ENCODE measurements at places on chromosomes 4 and X.

GRCh38 chr4:157004279-157005161 is 32.9 kb upstream of the PDGFC start:
- no peak for DNase-seq

- DNase-seq, result no peak
These were observed 179.6 kb downstream of the TMA16 start for GRCh38 chr4:163673848-163674697.

DNA sequence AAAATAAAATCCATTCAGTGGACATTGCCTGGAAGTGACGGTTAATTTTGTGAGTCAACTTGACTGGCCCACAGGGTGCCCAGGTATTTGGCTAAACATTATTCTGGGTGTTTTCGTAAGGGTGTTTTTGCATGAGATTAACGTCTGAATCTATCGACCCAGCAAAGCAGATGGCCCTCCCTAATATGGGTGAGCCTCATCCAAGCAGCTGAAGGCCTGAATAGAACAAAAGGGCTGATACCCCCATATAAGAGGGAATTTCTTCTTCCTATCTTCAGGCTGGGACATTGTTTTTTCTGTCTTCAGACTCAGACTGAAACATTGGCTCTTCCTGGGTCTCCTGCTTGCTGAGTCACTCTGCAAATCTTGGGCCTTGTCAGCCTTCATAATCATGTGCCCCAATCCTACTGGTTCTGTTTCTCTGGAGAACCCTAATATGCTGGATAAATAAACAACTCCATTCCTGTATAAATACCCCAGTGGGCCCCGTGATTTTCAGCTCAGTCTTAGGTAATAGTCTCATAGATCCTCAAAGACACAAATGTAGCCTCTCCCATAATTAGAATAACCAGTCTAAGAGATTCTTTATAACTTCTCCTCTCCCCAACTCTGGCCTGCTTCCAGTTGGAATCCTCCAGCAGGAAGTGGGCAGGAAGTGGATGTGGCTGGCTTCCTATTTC is 33.1 kb upstream of the DDX3X start:
- no peak for DNase-seq

DNA sequence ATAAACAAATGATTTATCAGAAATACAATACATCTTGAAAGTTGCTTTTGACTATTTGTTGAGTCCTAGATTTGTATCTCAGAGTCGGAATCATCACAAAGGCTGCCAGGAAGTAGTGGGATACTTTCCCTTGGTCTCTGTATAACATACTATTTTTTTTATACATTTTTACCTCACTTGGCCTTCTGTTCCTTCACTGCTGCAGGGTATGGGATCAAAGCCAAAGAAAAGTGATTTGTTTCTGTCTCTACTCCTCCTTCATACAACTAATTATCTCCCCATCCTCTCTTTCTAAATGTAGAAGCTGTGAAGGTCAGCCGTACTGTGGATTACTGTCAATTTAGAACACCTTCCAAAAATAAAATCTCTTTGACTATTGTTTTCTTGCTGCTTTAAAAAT is 24.9 kb downstream of the PALLD start:
- DNase-seq, result peak; percentile 40

DNA sequence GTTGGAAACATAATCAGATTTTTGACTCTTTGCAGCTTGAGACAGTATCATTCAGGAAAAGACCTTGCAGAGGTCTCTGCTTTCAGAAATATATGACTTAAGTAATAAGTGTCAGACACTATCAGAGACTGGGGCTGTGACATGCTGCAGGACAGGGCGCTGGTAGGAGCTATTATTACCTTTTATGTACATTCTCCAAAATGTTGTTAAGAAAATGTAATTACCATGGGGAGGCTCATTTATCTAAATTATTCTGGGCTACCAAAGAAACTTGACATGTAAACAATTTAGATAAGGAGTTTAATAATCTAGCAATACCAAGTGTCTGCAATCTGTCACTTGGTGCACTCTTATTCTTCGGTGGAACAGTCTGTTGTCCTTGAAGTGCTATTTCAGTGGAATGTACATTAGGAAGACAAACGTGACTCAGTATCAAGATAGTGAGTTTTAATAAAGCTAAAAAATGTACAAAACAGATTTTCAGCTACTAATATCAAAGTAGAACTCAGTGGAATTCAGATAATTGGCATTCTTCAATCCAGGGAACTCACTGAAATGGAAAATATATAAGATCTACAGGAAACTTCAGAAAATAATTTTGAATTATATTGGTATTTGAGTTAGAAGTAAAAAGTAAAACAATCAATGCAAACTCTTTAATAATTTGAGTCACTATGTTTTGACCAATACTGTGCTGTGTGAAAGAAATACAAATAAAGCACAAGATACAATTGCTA is 214.5 kb downstream of the KCNIP4 start:
- no peak for DNase-seq

DNA sequence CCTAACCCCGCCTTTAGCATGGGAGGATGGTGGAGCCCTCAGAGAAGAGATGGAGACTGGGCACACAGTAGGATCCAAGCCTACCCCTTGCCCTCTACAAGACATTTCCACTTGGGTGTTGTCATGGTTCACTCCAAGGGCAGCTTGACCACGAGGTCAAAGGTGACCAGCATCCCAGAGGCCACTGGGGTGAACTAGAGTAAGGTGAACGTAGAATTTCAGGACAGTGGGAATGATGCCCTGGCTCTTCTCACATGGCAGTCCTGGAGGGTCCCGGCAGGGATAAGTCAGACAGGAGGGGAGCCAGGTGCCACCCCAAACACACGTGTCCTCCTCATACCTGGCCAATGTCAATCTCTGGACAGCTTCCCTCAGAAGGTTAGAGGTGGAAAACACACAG is 274.2 kb upstream of the AGTR2 start:
- DNase-seq, result no peak

GRCh38 chrX:72050011-72050410 is 81.7 kb downstream of the RTL5 start:
- no peak for DNase-seq

GRCh38 chrX:107979534-107979933 is 2.6 kb downstream of the TEX13B start:
- DNase-seq, result no peak

DNA sequence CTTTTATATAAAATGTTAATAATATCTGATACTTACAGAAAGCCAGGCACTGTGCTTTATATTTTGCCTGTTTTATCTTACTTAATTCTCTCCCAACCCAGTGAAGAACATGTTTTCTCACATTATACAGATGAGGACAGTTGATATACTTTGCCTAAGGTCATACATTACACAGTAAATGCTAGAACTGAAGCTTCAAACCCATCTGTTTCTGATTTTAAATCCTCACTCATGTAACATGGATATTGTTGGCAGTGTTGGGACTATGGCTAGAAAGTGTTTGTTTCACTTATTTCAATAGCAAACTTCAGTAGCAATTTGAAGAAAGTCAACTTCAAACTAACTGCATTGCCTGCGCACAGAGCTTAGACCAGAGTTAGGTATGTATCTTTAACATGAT is 57.4 kb downstream of the RAPGEF2 start:
- DNase-seq, result no peak

GRCh38 chr4:174396599-174397110 is 112.9 kb downstream of the CEP44 start:
- no peak for DNase-seq

GRCh38 chr4:107519053-107519452 is 201.0 kb downstream of the PAPSS1 start:
- no peak for DNase-seq

DNA sequence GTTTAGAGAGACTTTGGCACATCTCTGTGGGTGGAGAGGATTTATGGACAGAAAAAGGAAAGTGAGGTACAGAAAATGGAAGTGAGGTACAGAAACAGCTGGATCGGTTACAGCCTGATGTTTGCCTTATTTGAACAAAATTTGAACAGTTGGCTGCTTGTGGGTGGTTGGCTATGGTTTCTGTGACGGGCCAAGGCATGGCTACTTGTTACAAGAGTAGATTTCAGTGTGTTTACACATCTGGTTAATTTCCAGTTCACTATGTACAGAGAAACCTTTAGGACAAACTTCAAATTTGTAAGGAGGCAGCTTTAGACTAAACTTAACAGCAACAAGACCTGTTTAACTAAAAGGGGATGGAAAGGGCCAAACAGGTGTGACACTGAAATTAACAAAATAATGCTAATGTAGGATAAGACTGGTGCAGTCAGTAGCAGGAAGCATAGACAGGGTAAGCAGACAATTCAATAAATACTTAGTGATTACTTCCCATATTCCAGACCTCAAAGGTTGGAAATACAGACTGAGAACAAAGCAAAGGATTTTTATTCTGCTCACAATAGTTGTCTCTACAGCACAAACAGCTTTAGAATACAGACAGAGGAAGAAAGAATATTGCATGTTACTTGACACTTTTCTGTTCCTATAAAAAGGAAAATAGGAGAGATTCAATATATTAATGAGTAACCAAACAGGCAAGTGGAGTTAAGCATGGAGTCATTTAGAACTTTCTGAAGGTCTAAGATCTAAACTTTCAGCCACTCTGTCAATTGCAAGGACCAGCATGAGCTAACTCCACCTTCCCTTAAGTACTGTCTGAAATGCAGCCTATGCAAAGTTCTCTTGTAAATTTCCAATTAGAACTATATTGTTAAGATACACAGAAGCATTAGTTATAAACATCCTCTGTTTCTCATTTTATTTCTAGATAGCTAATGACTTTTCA is 294.4 kb upstream of the FAT4 start:
- no peak for DNase-seq

DNA sequence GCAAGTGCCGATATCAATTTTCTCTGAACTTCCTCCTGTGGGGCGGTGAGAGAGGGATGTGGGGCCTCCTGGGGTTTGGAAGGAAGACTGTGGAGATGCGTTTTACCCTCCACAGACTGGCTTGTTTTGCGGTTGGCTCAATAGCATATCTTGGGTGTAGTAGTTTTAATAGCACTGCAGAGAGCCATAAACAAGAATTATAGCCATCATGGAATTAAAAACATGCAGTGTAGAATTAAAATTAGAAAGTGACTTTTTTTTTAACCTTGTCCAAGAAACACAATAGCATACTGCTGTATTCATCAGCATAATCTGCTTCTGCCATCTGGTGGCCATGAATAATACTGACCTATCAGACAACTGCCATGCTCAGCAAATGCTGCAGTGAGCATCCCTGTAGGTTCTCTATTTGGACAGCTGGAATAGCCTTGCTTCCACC is 47.3 kb upstream of the SCML1 start:
- DNase-seq, result no peak

DNA sequence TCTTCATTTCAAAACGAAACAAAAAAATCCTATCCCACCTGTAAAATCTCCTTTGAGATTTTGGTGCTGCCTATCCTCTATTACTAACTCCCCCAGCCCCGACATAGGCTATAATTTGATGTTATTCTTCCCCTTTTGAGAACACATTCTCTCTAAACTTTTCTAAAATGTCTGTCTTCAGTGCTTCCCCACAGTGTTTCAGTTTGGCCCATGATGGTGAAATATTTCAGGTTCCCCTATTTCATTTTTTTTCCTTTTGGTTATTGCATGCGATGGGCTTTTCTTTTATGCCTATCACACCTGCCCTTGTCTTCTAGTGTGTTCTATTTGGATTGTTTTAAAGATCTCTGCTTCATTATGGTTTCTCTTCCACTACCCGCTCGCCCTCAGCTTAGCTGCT is 14.7 kb downstream of the BCORL1 start:
- DNase-seq, result no peak

DNA sequence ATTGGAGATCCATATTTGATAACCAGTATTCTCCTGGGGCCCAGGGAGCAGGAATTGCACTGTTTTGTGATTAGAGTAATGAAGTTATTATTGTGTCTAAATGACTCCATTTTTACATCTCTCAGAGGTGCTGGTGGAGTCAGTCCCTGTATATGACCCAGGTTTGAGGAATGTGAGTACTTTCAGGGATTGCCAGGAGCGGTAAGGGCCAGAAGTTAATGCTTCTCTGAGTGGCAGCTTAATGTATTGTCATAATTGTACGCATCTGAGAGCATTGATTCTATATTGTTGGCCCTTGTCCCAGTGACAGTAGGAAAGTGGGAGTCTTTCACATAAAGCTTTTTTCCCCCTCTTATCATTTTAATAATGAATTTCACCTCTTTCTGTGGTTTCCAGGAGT is 146.2 kb downstream of the GATB start:
- DNase-seq, result no peak

- no peak for DNase-seq
These were observed 43.5 kb upstream of the SCRG1 start for GRCh38 chr4:173442223-173442932.

DNA sequence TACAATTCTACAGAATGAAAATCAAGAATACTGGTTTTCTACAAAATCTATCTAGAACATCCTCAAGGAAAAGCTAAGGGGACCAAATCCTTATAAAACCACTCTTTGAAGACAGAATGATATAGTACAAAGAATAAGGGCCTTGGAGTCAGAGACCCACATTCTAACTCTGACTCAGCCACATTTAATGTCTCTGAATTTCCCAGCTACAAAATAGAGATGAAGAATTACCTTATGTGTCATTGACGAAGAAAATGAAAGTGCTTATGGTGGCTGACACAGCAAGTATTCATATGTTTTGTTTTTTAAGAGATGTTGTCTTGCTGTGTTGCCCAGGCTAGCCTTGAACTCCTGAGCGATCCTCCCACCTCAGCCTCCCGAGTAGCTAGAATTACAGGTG is 35.9 kb upstream of the CXorf38 start:
- no peak for DNase-seq

Measured in DMS 273 treated with DMSO at 0.1 percent for 48 hours (cell line).